Fibroblast of skin of right quadriceps (primary cell): ENCODE measurements at places on chromosomes 4 and X.

DNA sequence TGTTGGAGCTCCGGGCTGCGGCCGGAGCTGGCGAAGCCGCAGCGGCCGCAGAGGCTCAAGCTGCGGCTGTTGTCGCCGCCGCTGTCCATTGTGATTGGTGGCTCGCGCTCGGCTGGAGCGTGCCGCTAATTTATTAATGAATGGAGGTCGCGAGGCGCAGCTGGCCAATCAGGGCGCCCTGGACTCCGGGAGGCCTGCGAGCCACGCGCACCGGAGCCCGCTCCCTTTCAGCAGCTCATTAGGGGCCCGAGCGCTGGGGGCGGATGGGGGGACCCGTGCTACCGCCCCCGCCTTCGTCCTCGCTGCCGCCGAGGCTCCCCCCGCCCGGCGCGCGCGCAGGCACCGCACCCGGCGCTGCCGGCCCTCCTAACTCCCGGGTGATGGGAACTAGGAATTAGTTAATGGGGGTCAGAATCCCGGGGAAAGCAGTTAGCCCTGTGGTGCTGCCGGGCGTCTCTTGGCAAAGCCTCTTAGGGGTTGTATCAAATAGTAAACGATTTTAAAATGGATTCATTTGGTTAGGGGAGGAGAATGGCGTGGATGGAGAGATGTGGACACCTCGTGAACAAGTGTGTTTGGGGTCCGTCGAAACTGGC is 589 bp upstream of the NEUROG2 start:
- DNase-seq: no peak

DNA sequence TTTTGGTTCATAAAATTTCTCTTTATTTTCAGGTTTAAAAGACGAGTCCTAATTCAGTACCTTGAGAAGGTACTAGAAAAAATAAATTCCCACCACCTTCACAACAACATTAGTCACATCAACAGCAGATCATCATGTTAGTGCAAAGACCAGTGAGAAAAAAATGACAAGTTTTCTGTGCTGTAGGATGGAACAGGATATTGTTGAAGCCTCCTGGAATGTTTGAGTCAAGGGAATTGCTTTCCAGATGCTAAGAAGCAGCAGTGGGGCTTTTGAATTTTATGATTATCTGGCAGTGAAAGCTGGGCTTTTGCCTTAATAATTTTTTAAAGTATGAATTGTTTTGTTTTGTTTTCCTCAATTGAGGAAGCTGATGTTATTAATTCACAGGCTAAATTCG is 61.0 kb downstream of the INTS6L start:
- DNase-seq: no peak

DNA sequence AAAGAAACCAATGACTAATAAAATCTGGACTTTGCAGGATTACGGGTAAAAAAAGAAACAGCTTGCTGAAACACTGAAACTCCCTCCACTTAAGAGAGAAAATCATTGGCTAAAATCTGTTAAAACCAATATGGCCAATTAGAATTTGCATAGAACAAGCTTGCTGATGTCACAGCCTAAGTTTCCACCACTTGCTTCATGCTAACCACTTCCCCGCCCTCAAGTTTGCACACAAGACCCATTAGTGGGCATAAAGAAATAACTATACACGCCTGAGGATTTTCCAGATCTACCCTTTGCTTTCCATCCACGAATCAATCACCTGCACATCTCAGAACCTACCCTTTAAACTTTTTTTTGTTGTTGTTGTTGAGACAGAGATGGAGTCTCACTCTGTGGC is 42.7 kb upstream of the PHEX start:
- DNase-seq: no peak

GRCh38 chr4:20839957-20840356 is 139.7 kb downstream of the PACRGL start:
- DNase-seq: peak; percentile 92
